WTC11 (cell line): ENCODE measurements at places on chromosomes 5 and 9.

DNA sequence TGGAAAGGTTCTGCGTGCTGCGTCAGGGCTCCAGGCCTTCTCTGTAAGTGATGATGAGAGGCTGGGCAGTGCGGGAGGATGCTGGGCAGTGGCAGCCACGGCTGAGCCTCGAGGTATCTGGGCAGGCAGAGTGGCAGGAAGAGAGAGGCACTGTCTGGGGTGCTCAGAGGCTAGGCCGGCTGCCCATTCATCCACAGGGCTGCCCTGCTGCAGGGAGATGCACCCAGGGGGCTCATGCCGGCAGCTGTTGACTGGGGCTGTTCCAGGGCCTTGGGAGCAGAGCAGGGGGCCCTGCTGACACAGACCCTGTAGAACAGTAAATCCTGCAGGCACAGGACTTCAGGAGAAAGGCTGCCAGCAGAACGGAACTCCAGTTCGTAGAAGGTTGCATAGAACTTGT is 88.8 kb downstream of the BOD1 start:
- no peak for DNase-seq

DNA sequence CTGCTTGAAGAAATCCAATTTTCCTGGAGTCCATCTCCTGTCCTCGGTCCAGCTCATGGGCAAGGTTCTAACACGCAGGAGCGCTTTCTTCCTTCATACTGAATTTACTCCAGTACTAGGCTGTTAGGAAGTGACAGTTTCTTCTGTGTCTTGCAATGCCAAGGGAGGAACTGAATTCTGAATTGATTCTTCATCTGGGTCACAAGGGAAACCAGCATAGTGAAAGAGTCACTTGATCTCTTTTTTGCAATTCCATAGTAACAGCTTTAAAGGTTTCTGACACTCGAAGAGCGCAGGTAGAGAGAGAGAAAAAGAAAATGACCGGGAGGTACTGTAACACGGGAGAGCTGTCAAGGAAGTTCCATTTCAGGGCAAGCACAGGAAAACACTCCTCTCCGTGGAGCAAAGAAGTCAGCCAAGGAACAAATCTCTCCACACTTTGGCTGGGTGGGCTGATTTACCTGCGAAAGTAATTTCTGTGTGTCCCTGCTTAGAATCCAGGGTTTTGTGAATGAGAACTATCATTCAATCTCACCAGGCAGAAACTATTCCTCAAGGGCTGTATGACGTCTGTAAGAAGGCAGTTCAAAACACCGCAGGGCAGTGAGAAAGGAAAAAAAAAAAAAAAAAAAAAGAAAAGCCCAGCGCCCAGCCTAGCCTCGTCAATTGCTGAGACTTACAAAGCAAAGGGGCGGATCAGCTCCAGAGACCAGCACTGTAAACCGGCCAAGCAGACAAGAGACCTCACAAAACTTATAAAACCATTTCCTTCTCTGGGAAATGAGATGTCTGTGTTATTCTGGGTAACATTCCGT is 617.8 kb downstream of the PDE4D start:
- peak; percentile 23 for DNase-seq

DNA sequence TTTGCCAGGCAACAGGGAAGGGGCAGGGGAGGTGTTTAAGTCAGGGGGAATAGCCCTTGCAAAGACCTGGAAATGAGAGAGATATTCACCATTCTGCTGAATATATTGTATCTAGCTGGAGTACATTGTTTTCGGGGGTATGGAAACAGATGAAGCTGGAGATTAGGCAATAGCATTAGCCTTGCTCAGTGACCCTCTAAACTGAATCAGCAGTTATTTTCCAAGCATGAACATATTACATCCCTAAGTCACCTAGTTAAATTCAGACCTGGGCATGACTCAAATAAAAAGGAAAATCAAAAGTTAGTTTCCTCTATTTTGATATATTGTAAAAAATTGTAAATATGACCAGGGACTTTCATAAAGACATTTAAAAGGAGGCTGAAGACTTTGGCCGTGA is 544.6 kb upstream of the TRPC7 start:
- no peak for DNase-seq

DNA sequence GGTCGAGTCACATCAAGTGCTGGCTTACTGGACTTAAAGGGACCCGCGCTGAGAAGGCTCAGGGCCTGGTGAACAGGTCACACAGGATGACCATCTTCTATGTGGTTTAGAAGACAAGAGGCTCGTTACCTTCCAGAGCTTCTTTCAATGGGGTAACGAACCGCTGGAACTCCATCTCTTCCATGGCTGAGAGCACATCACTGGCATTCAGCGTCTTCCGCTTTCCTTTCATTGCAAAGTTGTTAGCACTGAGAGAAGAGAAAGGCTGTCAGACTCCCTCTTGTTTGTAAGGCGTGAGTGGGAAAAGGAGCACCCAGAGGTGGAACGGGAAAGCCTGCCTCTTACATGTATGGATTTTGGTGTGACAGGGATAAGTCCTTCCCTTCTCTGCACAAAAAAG is 994 bp downstream of the POLE3 start:
- DNase-seq: no peak

DNA sequence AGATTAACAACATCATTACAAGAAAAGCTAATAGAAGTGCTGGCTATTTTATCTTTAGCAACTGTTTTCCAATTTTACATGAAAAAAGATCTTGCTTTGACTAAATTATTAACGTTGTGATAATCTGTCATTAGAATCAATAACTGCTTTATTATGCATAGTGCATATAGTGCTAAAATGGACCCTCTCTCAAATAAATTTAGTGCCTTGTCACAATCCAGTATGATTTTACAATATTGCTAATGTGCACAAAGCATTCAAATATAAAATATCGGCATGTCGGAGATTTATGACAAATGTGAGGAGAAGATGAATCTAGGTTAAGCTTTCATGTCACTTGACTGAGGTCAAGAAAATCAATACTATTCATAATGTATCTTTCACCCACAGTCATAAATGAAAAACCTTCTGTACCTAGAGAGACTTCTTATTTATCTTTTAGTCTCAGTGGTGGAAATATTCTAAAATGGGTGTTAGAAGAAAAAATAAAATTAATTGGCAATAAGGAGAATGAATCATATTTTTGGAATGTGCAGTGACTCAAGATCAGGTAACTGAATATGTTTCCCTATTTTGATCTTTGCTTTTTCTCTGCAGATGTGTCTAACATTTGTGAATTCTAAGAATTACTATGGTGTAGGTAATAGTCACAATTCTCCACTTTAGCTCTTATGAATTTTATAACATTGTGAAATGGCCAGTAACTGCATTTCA is 672.9 kb upstream of the GRAMD2B start:
- no peak for DNase-seq

DNA sequence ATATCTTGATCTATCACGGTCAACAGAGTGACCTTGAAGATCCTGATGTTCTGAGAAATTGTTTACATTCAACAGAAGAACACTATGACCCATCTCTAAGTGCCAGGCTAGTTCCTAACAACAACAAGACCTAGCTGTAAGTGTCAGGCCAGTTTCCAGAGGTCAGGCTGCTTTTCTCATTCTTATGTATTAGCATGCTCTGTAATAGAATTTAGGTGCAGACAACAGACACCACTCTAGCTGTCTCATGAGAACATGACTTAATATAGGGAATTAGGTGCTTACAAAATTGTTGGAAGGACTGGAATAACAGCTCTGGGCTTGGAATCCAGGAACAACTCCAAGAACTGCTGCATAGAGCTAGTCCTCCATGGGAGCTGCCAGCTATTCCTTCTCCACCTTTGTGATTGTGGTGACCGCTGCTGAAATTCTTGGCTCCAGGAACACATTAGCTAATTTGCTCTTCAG is 138.7 kb downstream of the SNX18 start:
- no peak for DNase-seq

DNA sequence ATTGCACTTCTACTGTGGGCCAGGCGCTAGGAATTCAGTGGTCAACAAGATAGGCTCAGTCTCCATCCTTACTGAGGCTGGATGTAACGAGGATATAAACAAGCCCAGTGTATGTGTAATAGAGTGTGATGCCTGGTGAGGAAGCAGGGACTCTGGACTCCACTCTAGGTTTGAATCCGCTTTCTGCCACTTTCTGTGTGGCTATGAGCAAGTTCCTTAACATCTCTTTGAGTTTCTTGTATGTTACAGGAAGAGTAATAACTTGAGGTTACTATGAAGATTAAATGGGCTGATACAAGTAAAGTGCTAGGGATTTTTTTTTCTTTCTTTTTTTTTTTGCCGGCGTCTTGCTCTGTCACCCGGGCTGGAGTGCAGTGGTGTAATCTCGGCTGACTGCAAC is 12.4 kb downstream of the DOCK2 start:
- DNase-seq: no peak

DNA sequence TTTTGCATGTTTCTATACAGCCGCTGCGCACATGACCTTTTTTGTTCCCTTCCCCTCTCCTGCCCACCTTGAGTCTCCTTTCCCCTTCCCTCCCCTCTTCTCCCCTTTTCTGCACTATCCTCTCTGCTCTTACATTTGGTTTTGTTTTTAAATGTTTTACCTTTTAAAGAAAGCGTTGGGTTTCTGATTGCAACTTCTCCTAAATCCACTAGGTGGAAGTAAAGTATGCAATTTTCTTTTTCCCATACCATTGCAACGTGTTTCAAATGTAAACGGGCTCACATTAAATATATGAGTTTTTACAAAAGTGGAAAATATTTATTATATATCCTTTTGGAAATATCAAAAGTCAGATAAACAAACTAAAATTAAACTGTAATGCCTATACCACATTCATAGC is 500.9 kb downstream of the DIRAS2 start:
- no peak for DNase-seq

DNA sequence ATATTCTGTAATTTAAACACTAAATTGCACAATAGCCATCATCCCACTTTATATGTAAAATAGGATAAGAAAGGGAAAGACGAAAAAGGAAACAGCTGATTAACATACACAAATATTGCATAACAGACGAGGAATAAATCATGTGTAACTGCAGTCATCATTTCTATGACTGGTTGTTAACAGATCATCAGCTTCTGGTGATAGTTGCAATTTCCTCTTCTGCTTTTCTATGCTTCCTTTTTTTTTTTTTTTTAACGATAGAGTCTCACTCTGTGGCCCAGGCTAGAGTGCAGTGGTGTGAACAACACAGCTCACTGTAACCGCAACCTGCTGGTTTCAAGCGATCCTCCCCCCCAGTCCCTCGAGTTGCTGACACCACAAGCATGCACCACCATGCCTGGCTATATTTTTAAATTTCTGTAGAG is 22.5 kb upstream of the JAKMIP2 start:
- no peak for DNase-seq

DNA sequence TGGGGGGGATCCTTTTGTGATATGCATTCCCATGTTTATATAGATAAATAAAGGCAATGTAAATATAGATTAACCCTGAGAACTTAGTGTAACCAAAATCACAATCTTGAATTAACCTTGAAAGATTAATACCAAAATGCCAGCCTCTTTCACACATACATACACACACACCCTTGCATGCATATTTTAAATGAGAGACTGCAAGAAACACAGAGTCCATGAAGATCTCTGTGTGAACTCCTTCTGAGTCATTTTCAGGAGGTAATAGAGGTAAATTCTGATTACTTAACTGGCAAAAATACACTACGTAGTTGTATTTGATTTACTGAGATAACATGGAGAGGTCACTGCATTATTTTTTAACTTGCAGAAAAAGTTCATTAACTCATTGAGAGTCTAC is 118.0 kb downstream of the SLF1 start:
- no peak for DNase-seq

- no peak for DNase-seq
Measured at GRCh38 chr5:68631884-68632283, 416.3 kb downstream of the PIK3R1 start.
